Activated T-helper 1 cell treated with anti-CD3 and anti-CD28 coated beads, Interleukin-12 subunit alpha, Interleukin-12 subunit beta, Interleukin-2, Interleukin-4 antibody, amounts not matched to agents 30 ng/mL and 10 ng/mL and 1 ng/mL, durations not matched to agents 14 hours and 24 hours and 36 hours (primary cell): ENCODE measurements at places on chromosomes 3 and 15. TPM values are rescaled to one million over a fixed set of nuclear protein-coding genes. Genes with fewer than 3 reads are reported as not detected.

DNA sequence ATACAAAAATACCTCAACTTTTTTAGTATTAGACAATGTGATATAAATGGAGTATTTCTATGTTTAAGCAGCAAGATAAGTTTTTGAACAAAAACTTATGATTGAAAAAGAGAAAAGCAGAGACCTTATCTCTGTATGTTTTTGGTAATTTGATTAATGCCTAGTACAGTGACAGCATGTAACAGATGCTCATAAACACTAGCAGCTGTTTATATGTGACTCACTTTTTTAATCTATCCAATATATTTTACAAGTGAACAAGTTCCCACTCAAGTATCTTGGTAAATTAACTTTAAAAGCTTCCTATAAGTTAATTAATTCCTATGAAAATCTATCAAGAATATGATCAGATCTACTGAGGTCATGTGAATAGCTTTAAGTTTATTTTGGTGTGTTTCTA, 55.1 kb downstream of the NGLY1 start:
- no peak for DNase-seq

ELL3 gene
- total RNA-seq, result 0.41 and 0.73 TPM in 2 replicates

DNA sequence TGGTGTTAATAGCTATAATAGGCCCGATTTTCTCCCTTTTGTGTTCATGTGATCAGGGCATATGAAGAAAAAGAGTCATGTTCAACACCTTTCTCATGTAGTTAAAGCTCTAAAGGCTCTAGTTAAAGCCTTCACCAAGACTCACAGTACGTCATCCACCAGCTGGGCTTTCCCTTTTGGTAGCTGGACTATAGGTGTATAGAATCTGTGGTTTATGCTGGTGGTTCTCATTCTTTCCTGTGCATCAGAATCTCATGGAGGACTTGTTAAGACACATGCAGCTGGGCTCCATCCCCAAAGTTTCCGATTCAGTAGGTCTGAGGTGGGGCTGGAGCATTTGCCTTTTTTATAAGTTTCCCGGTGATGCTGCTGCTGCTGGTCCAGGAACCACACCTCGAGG, 31.0 kb downstream of the CFAP91 start:
- DNase-seq, result no peak

SETMAR gene
- 17.8 and 18.7 TPM in 2 replicates for total RNA-seq

SKIC8 gene
- total RNA-seq, result 54.3 and 57.3 TPM in 2 replicates

DNA sequence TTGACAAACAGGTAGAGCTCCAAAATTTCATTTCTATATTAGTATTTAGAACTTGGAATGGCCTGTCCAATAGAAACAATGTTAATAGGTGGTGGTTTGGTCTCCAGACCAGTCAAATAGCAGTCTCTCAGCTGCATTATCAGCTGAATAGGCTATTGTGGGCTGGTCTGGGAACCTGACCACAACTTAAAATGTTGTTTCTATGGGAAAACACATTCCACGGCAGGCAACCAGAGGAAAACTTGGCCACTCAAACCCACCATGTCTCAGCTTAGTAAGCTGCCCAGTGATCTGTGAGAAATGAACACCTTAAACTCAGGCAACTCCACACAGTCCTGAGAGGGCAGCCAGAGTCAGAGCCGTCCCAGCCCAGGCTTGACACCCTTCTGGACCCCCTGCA, 20.4 kb downstream of the FBN1 start:
- DNase-seq, result no peak
